Stimulated activated CD4-positive, alpha-beta T cell treated with anti-CD3 and anti-CD28 coated beads, TNF-alpha, amount 100 ng/mL, for 1 hour (primary cell): ENCODE measurements at places on chromosomes 4 and X.

DNA sequence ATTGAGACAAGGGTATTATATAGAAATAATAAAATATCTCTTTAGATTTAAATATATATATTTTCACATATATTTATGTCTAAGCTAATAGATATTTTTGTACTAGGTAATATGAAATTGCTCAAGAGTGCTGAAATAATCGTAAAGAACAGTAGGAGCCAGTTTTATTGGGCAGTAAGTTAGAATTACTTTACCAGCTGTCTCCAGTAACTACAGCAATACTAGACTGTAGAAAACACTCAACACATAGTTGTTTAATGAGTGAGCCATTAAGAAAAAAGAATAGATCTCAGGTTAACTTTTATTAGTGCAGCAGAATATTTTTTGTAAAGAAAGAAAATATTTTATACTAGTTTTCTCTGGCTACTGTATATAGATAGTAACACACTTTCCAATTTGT is 715.2 kb downstream of the TRIML1 start:
- no peak for DNase-seq

GRCh38 chr4:17092736-17093437 is 194.4 kb upstream of the LDB2 start:
- no peak for DNase-seq

GRCh38 chr4:38752372-38752940 is 30.3 kb downstream of the TLR10 start:
- no peak for DNase-seq

DNA sequence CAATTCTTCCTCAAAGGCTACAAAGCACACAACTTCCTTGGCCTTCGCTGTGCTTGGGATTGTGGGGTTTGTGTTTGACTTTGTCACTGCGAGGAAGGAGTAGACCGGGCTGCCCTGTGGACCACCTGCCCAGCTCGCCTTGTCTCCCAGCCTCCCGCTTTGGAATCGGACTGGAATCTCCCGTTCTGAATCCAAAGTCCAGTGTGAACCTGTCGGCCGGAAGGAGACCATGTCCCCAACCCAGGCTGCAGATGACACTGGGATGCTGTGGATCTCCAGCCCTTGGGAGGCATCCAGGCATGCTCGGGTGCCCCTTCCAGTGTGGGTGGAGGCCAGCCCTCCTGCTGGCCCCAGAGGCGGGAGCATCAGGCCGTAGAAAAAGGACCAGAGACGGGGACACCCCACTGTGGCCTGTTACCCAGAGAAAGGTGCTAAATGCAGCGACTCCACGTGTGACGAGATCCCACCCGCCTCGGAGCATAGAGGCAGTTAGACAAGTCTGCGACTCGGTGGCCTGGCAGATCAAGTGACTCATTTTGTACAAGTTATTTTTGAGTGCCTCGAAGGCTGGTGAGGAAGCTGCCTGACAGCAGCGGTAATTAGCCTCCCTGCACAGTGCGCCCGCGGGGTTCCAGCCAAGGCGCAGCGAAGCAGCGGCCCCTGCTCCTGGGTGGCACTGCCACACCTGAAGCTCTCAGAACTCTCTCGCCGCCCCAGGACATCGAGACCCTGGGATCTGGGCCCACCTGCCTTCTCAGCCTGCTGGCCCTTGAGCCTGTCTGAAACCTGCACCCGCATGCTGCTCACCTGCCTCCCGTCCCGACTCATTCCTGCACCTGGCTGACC is 57.5 kb downstream of the ADRA2C start:
- DNase-seq = no peak

DNA sequence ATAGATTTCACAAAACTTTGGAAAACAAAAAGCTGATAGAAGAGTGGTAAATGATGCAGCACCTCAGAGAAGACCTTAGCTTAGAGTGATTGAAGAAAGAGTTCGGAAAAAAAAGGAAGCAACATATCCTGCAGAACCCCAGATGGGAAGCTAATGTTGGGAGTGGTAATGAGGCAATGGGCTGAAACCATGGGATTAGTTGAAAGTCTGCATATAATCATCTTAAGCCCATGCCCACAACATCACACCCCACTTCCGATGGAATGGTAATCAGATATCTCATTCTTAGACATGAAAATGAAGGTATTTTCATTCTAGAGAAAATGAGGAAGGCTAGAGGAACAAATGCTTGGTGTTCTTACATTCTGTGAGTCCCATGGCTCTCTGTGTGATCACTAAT is 146.3 kb upstream of the ADAMTS3 start:
- DNase-seq = no peak

GRCh38 chr4:75565481-75565880 is 9.6 kb downstream of the ODAPH start:
- no peak for DNase-seq

- DNase-seq = no peak
Observed at GRCh38 chrX:66013194-66013816, 26.6 kb downstream of the VSIG4 start.

DNA sequence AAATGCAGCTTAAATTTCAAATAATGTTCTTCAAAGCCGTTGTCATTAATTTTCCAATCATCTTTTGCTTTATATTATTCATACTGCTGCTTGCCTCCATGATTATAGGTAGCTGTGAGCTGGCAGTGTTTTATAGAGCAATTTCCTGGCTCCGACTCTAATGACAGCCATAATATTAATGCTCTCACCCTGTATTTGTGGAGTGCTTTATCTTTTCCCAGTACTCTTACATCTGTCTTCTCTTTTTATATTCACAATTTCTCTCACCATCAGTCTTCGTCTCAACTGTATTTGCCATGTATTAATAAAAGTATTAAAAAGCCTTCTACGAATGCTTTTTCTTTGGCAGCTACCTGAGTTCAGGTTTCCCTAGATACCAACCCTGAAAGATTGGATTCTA is 21.0 kb downstream of the ATXN3L start:
- no peak for DNase-seq

DNA sequence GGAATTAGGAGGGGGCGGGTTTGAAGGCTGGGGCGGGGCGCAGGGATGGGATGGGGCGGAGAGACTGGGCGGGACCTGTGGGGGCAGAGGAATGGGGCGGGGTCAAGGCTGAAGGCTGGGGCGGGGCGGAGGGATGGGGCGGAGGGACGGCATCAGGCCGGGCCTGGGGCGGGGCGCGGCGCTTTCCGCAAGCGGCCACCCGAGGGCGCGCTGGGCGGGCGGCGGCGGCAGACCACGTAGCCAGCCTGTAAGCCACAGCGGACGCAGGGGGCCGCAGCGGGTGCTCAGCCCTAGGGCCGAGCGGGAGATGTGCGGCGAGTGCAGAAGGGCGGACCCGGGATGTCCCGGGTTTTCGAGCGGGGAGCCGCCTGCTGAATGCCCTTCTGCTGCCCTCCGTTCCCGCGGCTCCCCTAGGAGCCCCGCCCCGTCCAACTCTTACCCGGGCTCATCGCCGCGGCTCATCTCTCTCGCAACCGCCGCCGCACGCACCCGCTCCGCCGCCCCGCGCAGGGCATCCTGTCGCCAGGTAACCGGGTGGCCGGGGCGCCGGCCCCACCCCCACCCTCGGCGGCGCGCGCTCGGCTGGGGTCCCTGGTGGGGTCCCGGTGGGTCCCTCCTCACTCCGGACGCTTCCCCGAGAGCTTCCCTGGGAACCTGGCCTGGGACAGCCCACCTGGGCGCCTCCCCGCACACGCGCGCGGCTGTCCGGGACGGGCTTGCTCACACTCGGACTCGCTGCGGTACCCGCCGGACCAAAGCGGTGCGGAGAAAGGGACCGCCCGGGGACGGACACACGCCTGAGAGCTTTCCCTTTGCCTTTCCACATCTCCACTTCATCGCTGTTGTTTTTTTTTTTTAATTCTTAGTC is at the start of gene CCDC110:
TSS of gene CCDC110 (minus strand) at position 499 of the 868 bp plus-strand sequence. CDS start at position 449, 50 bp downstream.
- DNase-seq = peak; percentile 89

GRCh38 chr4:117971403-117971802 is 62.9 kb upstream of the NDST3 start:
- DNase-seq = no peak

DNA sequence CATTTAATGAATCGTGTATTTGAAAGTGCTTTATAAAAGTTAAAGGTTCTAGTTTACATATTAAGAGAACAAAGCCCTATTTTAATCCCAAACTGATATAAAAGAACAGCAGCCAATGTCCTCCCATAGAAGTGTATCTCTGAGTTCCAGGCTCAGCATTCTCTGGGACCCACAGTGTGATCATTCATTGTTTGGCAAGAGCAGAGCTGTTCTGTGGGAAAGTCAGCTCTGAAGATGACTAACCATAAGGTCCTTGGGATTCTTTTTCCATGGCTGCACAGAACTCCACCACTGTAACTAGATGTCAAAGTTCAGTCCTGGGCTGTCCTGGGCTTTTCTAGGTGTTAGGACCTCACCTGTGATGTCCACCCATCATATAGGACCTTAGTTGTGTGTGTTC is 157.0 kb upstream of the TLL1 start:
- no peak for DNase-seq

DNA sequence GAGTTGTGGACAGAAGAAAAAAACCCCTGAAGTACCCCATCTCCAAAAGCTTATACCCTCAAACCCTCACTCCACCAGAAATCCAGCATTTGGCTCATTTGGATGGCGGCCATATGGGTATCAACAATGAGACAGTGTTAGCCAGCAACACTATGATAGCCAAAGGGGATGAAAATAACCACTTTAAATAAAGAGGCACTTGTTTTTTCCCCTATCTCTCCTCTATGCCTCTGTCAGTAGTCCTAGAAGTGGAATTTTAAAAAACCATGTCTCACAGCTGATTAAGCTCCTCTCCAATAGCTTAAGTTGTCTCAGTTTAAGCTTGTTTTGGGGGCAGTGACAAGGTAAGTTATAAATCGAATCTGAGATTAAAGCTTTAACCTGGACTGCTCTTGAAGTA is 124.0 kb downstream of the MOSPD2 start:
- no peak for DNase-seq

DNA sequence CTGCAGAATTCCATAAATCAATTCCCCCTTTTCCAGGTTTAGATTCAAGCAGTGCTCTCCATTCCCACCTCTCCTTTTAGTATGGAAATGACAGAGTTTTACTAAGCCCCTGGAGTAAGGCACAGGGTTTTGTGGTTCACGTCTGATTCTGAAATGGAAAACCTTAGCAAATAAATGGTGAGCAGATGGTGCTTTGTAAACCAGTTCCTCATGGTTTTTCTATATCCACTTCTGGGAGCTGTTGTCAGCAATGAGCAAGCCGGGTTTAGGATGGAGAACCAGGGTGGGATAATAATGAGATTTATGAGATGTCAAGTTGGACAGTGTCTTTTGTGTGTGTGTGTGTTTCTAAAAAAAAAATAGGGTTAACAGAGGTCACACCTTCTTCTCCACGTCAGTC is 113.8 kb upstream of the RBPJ start:
- no peak for DNase-seq

DNA sequence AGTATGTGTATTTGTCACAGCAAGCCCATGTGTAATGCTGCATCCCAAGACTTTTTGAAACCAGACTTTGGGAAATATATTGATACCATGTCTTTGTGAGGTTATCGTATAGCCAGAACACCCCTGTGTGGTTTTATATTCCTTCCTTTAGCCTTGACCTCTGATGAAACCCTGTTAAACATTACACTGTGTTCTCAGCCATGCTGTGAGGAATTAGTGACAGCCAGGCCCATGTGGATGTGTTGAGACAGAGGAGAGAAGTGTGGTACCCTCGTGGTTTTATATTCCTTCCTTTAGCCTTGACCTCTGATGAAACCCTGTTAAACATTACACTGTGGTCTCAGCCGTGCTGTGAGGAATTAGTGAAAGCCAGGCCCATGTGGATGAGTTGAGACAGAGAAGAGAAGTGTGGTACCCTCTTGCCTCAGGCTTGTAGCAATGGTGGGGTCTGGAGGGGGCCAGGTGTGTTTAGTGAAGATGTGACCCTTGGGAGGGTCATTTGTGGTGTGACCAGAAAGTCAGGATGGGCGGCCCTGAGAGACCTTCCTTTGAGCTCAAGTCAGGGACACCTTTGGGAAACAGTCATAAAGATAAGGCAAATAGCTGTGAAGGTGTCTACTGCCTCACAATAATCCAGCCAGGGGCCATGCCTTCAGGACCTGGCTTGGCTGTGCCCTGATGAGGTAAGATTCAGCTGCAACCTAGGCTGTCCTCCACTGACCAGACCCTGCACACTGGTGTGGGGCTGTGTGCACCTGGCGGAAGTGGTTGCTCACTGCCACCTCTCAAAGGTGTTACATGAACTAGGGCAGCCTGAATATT is 110.0 kb downstream of the IRF2 start:
- DNase-seq = no peak

- DNase-seq = no peak
Observed at GRCh38 chr4:169993531-169993930, 32.7 kb downstream of the MFAP3L start.

GRCh38 chr4:19971829-19972228 is 279.9 kb upstream of the SLIT2 start:
- no peak for DNase-seq

DNA sequence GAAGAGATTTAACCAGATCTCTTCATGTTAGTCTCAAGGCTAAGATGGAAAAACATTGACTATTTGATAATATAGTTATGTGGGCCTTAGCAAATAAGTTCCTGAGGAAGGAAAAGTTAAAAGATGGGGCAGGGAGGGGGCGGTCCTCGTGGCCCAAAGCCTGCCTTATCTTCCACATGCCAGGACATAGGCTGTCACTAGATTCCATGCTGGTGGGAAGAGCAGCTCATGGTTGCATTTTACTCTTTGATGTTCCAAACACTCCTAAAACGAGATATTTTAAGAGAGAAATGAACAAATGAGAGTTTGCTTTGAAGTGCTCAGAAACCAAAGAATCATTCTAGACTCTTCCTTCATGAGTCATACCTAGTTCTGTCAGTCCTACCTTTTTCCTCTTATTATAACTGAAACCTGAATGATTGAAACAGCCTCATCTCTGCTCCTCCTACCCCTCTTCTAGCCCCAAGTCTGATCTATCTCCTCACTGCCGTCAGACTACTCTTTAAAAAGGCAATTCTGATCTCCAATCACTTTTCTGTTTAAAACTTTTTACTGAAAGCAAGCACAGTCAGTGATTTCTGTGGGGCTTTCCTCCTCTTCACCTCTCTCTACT is 25.1 kb downstream of the RAB9B start:
- DNase-seq = no peak

DNA sequence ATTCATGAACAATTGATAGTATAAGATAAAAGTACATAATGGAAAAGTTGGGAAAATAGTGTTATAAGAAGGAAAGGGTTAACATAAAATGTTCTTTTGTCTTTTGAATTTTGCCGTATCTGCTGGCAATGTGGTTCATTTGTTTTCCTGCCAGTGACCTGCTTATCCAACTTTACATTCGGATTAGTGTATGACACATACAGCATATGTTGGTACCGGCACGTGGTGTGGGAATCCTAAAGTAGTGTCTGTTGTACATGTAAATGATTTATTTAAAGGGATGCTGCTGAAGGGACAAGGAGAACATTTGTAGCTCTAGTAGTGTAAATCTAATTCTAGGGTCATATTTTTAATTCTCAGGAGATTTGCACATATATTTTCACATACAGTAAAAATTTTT is 11.5 kb downstream of the RAB9A start:
- DNase-seq = no peak

GRCh38 chr4:73194064-73194463 is 64.5 kb downstream of the ANKRD17 start:
- no peak for DNase-seq

GRCh38 chr4:153212736-153213135 is 8.5 kb downstream of the TRIM2 start:
- no peak for DNase-seq
